Fibroblast of the aortic adventitia (primary cell): ENCODE measurements at places on chromosomes 7 and 10. TPM values are rescaled to one million over a fixed set of nuclear protein-coding genes. Genes with fewer than 3 reads are reported as not detected.

Gene SLC13A4
- total RNA-seq: 0.99 and 3.3 TPM in 2 replicates

DNA sequence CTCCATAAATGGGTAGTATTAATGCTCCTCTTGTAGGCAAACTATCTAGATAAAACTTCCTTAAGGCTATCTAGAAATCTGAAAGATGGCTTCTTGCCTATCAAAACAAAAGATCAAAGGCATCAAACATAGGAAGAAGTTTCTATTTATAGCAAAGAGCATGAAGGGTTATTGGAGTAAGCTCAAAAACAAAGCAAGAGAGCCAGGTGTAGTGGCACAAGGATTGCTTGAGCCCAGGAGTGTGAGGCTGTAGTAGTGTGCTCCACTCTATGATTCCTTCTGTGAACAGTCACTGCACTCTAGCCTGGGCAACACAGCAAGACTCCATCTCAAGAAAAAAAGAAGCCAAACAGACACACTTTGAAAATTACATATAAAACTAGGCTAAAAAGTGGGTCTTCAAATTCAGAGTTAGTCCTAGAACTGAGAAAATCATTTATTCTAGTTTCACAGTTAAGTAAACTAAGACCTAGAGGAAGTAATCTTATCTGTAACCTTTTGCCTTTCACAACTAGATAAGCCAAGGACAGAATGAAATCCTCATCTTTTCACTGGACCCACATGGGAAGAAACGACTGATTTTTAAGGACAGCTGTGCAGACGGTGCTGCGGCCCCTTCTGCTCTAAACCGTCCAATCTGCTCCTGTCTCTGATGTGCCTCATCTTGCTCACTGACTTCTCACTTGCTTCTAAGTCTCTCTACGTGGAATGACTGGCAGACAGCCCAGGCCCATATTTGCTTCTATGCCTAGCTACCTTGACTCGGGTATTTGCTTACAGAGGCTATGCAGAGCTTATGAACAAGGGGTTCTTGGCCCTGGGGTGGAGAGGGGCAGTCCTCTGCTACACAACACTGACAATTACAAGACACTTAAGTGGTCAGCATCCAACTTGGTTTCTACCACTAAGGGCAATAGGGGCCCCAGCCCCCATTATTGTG, 50.0 kb downstream of the ESYT2 start:
- no peak for DNase-seq

DNA sequence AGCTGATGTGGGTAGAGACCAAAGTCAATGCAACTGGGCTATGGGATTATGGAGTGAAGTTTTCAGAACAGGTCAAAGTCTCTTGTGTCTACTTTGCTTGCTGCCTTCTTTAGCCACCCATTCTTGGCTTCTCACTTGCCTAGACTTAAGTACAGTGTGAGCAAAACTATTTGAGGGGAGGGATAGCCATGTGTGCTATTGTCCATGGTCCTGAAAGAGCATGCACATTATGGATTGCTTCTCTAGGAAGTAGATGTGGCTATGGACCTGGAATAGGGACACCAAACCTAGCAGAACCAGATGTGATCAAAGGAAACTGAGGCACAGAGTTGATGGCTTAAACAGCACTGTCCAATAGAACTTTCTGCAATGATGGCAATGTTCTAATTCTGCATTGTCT, 81.9 kb upstream of the ZNF800 start:
- peak; percentile 2 for DNase-seq

- peak; percentile 47 for DNase-seq
These were observed 10.6 kb downstream of the GPR146 start for GRCh38 chr7:1054861-1055450.
